ENCODE measurements at places on chromosomes 13 and 19. TPM values are rescaled to one million over a fixed set of nuclear protein-coding genes. Genes with fewer than 3 reads are reported as not detected.

The PRX gene
- 0.48 TPM for total RNA-seq

The GRIK5 gene
- total RNA-seq: 1.0 TPM

The SLITRK1 gene
- total RNA-seq: not detected

The ALOX5AP gene
- total RNA-seq: 173 TPM

The IZUMO1 gene
- not detected for total RNA-seq

The COMP gene
- total RNA-seq: not detected

The FLT3LG gene
- 33.5 TPM for total RNA-seq
